CD4-positive, alpha-beta T cell treated with Interleukin-4 for 4 hours (primary cell): ENCODE measurements at places on chromosomes 2 and 18.

DNA sequence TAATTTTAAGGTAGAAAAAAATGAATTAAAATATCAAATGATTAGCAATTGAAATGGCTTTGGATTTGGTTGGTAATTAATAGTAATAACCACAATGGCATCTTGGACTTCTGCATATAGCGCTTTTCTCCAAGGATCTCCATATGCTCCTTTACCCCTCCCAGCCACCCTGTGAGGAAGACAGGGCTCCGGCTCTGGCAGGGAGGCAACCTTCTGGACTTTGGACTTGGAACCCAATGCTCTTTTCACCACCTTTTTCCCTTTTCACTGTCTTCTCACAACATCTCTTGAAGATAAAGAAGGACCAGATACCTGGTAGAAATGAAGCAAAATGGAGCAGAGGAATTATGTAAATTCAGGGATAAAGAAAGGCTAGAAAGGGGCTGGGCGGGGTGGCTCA lies 23.8 kb upstream of the SERTAD2 start:
- no peak for DNase-seq

DNA sequence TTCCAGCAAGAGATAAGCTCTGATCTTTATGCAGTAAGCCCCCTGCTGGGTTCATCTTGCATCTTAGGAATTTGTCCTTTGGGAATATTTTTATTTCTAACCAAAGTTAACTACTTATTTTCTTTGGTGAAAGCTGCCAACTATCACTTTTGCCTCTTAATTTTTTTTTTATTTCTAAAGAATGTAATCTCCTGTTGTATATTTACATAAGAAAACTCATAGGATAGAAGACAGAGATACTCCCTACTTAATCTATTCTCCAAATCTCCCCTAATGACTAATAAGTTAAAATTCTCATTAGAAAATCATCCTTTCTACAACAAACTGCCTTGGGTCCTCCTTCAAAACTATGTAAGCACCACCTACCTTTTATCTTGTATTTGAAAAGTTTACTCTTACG lies 612.2 kb upstream of the SLC39A10 start:
- DNase-seq = no peak

- DNase-seq = no peak
Measured at GRCh38 chr2:240355001-240355891, 80.2 kb upstream of the GPC1 start.

DNA sequence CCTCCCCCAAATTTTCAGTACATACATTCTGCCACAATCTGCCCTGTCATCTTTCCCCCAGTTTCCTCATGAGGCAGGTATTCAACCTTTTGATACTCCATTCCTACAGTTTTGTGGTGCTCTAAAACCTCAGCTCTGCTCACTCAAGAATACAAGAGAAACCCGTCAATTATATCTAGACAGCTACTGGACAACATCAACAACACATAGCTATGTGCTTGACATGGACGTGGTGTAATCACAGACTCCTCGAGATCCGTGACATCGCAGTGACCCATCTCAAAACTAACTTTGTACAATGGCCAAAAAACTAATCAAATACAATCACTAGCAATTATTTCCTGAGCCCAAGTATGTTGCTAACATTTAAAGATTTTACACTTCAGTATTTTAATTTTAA lies 23.6 kb downstream of the WDSUB1 start:
- DNase-seq = no peak
